ENCODE measurements at places on chromosomes 4 and X.

GRCh38 chrX:153768311-153769157 is 4.5 kb downstream of the PLXNB3 start:
- no peak for DNase-seq

DNA sequence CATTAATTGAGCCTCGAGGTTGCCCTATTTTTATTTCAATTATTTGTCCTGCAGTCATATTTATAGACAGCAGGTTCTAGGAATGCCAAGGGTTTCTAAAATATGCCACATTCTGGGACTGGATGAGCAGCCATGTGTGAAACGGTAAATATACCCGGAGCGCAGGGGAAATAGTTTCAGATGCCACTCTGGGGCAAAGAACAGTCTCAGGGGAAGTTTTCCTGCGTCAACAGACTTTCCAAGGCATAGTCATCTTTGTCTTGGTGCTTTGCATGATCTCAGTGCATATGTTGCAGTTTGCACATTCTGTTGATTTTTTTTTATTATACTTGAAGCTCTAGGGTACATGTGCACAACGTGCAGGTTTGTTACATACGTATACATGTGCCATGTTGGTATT is 71.0 kb downstream of the GPAT3 start:
- DNase-seq: no peak

- no peak for DNase-seq
These were observed 11.7 kb upstream of the TCEAL9 start for GRCh38 chrX:103344606-103345005.

- DNase-seq: peak; percentile 8
These were observed 198.9 kb downstream of the MID1IP1 start for GRCh38 chrX:38999967-39000745.

DNA sequence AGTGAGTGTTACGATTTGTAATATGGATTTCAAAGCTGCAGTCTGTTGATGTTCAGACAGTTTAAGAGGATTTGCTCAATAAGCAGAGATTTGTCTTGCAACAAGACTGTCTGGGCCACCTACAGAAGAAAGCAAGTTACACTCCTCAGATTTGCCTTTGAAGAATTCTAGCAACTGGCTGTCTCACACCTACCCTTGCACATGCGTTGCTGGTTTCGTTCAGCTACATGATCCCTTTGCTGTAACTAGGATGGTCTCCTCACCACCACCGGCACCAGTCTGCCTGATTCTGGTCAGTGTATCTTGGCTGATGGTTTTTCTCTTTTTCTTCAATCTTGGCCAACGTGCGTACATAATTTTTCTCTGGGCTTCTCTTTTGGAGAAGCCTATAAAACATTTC is 172.7 kb upstream of the LCORL start:
- no peak for DNase-seq

GRCh38 chrX:68644861-68645260 is 2.6 kb upstream of the STARD8 start:
- no peak for DNase-seq

GRCh38 chr4:100872811-100873210 is 355.0 kb upstream of the EMCN start:
- no peak for DNase-seq

DNA sequence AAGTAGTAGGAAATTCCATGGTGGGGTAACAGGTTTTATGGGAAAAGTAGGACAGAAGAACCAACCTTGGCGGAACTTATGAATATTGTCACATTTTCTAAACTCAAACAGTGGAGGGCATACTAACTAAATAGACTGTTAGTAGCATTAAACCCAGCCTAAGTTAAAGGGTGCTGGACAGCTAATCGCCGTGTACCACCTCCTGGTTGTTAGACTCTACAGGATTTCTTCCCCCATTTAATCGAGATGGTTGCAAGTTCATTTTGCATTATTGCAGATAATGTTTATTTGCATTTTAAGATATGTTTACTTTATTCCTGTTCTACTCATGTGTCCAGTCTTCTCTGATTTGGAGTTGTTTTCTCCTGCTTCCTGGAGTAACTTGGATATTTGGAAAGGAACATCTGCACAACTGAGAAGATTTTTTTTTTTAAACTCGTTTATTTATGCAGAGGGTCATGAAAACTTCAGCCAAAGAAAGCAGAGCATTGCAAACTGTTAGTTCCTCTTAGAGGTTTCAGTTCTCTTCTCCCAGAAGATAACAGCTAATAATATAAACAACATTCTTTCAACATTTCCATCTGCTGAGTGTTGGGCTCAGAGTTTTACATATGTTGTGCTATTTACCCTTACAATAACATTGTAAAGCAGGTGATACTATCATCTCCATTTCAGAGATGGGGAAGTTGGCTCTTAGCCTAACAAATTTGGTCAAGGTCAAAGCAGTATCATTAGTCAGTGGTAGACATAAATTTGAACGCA is 51.5 kb upstream of the TBC1D9 start:
- no peak for DNase-seq

GRCh38 chr4:183515411-183515810 is 10.6 kb downstream of the ING2 start:
- DNase-seq: no peak

GRCh38 chr4:121975784-121976183 is 23.9 kb upstream of the TRPC3 start:
- DNase-seq: no peak

DNA sequence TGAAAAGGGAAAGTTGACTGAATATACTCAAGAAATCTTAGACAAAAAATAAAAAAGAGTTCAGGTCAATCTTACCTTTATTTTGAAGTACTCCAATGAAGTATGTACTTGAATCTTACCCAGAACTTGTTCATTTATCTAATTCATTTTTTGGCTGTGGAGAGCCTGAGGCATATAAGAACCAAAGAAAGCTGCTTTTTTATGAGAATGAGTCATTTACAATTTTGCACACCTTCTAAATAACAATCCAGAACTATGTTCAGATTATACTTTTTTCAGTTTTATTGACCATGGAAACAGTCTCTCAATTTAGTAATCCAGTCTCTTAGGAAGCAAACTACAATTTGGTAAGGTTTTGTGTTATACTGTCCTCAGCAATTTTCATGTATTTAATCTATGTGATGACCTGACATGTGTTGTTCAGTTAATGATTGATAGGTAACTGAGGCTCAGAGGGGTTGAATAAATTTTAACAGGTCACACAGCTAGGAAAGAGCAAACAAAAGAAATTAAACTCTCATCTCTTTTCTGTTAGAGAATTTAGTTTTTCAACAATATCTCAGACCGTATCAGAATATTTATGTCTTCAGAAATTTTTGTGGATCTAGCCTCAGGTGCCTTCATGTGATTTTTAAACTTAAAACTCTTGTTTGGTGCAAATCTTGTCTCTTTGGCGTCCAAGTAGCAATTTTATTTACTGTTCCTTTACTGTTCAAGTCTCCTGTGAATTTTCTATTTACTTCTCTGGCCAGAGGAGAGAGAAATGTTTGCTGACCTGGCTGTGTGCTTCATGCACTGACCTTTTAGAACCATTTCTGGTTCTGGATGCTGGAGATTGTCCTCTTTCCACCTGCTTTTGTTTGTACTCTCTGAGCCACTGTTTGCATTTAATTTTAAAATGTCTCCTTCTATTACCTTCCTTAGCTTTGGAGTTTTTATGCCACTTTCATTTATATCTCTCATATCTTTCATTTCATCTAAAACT is 1453.4 kb downstream of the STIM2 start:
- no peak for DNase-seq

DNA sequence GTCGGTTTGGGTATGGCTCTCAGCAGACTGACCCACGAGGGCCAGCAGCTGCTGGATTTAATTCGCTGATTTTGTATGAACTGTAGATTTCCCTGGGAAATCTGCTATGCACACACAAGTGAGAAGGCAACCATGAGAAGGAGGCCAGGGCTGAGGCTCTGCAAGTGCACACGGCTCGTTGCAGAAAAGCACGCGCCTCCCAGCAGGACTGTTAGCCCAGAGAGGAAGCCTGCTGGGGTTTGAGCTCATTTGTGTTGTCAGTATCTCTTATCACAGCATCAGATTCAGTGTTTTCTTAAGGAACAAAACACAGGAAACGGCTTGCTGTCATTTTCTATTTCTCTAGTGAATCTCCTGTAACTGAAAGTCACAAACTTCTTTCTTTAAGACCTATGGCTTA is 296.2 kb upstream of the FAT1 start:
- no peak for DNase-seq

- DNase-seq: no peak
These were observed 259.8 kb downstream of the KCNIP4 start for GRCh38 chr4:21688596-21689265.

GRCh38 chr4:9835430-9835829 is 54.0 kb downstream of the DRD5 start:
- no peak for DNase-seq

DNA sequence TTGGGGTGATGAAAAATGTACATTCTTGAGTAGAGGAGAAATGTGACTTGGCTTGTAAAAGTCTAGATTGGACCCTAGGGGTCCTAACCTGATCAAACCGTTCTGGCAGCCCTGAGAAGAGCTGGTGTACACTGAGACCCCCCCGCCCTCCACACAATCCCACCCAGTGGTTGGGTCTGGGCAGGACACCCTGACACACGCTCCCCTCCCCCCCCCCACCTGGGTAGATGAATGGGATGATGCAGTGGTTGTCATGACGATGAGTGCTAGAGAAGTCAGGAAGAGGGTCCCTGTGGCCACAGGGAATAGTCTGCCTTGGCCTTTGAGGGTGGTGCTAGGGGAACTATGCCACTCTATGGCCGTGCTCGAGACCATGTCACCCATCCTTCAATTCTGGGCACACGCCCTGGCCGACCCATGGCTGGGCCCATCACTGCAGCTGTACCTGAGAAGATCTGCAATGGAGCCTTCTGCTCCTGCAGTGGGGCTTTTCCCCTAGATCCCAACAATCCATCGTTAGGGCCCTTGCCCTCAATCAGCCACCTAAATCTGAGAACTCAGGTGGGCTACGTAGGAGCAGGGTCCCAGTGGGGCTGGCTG is 4.4 kb downstream of the CDK16 start:
- no peak for DNase-seq

- DNase-seq: peak; percentile 84
These were observed 193.0 kb downstream of the GPC3 start for GRCh38 chrX:133792198-133792953.

GRCh38 chr4:168787334-168787733 is 222.7 kb downstream of the CBR4 start:
- DNase-seq: no peak

DNA sequence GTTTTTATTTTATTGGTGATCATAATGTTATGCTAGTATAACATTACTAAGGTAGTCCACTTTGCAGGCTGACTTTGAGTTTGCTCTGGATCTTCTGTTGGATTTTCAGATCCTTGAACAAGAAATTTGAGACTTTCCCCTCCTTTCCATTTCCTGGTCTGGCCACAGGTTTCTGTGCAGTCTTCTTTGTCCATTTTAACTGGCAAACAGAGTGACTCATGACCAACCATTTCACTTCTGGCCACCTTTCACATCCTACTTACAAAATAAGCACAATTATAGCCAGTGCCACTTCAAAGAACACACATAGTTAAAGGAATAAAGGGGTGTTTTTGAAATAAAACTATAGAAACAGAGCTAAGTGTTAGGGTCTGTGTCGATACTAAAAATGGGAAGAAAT is 8.4 kb downstream of the ANK2 start:
- peak; percentile 7 for DNase-seq

- DNase-seq: no peak
These were observed 20.0 kb downstream of the SLC25A43 start for GRCh38 chrX:119419146-119419545.

- no peak for DNase-seq
These were observed 1511.3 kb upstream of the AGA start for GRCh38 chr4:178953447-178954120.

- DNase-seq: peak; percentile 52
These were observed 17.5 kb downstream of the MAML3 start for GRCh38 chr4:140136509-140136908.

DNA sequence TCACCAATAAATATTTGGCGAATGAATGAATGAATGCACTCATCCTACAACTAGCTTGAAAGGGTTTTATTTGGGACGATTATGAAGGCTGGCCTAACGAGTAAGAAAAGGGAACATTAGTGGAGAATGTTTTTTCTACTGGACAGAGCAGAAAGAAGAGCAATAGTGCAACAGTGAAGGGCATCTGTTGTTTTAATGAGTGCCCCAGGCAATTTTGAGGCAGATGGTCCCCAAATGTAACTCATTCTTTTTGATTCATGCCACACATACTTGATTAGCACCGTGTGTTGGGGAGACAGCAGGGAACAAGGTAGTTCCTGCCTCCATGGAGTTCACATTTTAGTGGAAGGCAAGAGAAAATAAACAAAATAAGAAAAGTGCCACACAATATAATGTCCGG is 22.7 kb upstream of the INTS6L start:
- DNase-seq: no peak

GRCh38 chr4:856225-856901 is 30.4 kb upstream of the CPLX1 start:
- DNase-seq: no peak

DNA sequence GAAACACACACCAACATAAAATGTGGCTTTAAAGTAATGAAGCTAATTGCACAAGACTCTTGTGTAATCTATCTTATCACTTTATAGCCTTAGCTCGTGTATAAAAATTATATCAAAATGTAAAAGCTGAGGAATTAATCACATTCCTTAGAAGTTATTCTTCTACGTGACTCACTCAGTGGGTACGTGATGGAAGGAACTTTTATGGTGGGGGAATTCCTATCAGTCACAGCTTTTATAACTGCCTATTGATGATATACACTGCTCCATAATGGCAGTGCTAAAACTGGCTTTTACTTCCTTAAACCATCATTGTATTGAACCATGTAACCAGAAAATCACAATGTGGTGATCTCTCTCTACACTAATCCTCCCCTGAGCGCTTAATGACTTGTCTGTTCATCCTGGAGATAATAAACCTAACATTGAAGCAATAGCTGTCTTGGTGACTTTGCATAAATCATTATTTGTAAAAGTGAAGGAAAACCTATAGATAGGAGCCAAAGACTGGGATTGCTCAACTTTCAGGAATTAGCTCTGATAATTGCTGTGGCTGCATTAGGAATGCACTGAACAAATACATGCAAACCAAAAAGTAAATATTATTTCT is 276.7 kb downstream of the GBA3 start:
- DNase-seq: peak; percentile 20

DNA sequence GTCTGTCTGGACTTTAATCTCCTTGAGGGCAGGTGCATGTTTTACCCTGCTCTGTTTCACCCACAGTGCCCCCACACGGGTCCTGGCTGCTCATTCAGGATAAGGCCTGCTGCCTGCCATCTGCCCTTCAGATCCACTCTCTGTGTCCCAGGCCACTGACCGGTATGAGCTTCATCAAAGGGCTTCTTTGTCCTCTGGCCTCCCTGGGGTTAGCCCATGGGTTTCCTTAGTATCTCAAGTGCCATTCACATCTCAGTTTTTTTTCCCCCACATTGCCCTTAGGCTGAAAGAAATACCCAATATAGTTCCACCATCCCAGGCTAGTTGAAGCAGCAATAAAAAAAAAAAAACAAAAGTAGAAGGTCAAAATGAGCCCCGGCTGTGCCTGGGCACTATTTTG is 9.3 kb downstream of the CD99L2 start:
- no peak for DNase-seq

DNA sequence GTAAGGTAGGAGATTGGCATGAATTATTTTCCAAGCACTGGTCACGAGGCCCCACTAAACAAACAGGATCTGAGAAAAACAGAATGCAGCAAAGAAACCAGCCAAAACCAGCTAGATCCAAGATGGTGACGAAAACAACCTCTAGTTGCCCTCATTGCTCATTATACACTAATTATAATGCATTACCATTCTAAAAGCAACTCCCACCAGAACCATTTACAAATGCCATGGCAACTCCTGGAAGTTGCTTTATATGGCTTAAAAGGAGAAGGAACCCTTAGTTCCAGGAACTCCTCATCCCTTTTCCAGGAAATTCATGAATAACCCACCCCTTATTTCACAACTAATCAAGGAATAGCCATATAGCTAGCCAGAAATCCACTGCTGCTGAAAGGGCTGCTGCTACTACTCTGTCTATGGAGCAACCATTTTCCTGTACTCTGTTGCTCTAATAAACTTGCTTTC is 69.3 kb downstream of the ABCB7 start:
- DNase-seq: no peak

Data from AG08395 (cell line).